ENCODE measurements at places on chromosomes 5 and 9.

- no peak for DNase-seq
Observed at GRCh38 chr5:166581826-166582225, 1709.6 kb upstream of the WWC1 start.

DNA sequence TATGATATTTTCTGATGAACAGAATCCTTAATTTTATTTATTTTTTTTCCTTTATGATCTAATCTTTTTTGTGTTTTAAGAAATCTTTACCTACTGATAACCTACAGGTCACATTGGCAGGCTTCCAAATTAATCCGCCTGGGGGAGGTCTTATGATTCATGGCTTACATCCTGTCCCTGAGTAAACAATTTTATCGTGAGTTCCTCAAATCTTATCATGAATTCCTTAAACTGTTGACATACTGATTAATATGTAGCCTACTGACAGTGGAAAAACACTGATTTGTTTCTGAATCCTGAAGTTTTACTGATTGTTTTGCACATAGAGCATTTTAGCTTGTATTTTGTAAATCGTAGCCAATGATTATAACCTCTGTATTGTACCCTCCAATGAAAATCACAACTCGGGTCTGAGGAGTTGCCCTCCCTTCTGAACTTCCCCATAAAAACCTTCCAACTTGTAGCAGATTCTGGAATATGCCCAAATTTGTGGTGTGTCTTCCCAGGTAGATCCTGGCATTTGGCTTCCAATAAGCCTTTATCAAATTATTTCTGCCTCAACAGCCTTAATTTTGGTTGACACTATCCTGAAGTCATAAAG is 105.6 kb downstream of the VCAN start:
- no peak for DNase-seq

GRCh38 chr5:142981886-142982820 is 212.0 kb downstream of the ARHGAP26 start:
- no peak for DNase-seq

- no peak for DNase-seq
Observed at GRCh38 chr5:27845248-27845647, 806.9 kb upstream of the CDH9 start.

Data from NCI-H345 (cell line).